Posterior cingulate gyrus (tissue), 11 donors: ENCODE measurements at places on chromosomes 3 and 15.

GRCh38 chr3:54279005-54279583 is 156.7 kb downstream of the CACNA2D3 start:
- no peak for DNase-seq

DNA sequence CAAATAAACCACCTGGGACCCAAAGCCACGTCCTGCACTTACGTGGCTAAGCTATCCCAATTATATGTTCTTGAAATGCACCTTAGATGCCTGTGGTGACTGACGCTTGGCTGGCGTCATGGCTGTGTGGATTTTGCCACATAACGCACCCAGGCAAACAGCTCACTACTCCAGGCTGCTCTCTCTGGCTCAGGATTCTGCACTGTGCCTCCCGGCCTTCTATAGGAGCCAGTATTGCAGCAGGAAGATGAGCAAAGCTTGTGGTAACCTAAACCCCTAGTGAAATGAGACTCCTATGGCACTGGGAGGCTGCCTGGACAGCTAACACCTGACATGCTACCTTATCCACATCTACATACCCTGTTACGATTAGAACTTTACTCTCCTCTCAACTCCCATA is 179.3 kb downstream of the THRB start:
- DNase-seq: no peak

GRCh38 chr3:58585994-58586393 is 8.8 kb upstream of the FAM107A start:
- DNase-seq: no peak

DNA sequence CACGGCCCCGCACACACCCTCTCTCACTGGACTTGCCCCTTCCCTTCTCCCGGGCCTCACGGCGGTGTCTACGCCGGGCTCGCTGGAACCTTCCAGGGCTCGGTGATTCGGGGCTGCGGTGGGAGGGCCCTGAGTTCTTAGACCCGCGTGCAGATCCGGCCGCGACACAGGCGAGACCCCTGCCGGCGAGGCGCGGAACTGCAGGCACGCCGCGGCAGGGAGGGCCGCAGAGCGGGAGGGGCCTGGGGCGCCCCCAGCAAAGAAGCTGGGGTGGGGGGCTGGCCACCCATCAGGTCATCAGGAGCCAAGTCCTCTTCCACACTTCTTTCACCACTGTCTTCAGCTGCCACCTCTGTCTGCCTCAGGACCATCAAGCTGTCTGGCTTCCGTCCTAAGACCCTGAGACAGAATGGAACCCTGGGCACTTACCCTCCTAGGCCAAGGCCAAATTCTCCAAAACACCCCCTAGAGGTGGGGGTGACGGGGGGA is 164.5 kb downstream of the XXYLT1 start:
- peak; percentile 96 for DNase-seq

- no peak for DNase-seq
Measured at GRCh38 chr15:88663141-88663621, 24.4 kb downstream of the ISG20 start.

GRCh38 chr3:185151101-185151963 is 1.5 kb downstream of the C3orf70 start:
- DNase-seq: no peak

DNA sequence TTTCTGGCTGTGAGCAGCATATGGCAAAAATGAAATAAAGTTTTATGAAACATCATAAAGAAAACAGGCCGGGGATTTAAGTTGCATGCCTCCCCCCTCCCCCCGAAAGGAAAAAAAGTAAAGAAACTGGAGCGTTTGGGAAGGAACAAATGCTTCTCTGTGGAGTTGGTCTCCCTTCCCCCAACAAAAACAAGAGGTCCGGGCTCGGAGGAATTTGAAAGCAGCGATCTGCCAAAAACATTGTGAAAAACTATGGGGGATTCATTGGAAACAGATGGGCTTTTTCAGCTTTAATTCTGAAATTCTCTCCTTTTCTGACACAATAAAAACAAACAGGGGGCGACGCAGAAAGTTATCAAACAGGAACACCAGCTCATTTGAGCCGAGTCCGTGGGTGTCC is 17.0 kb downstream of the RGMA start:
- DNase-seq: peak; percentile 27

- DNase-seq: peak; percentile 14
Measured at GRCh38 chr15:63818191-63818590, 15.6 kb downstream of the HERC1 start.

- no peak for DNase-seq
Measured at GRCh38 chr3:17115186-17115585, 230.4 kb downstream of the PLCL2 start.

DNA sequence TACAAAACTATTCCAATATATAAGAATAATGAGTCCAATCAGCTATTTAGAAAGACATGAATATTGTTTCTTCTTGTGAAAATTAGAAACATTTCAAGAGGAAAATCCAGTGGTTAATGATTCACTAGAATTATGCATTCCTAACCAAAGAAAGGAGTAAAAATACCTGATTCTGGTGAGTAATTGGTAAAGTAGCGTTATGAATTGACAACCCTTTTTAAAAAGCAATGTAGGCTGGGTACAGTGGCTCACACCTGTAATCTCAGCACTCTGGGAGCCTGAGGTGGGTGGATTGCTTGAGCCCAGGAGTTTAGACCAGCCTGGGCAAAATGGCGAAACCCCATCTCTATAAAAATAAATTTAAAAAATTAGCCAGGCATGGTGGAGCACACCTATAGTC is 43.3 kb downstream of the TOPAZ1 start:
- DNase-seq: no peak

GRCh38 chr15:81222007-81222406 is 25.3 kb downstream of the IL16 start:
- no peak for DNase-seq

GRCh38 chr3:191484461-191484860 is 23.5 kb downstream of the PYDC2 start:
- no peak for DNase-seq

- DNase-seq: no peak
Measured at GRCh38 chr3:53244271-53244670, 11.6 kb downstream of the TKT start.

DNA sequence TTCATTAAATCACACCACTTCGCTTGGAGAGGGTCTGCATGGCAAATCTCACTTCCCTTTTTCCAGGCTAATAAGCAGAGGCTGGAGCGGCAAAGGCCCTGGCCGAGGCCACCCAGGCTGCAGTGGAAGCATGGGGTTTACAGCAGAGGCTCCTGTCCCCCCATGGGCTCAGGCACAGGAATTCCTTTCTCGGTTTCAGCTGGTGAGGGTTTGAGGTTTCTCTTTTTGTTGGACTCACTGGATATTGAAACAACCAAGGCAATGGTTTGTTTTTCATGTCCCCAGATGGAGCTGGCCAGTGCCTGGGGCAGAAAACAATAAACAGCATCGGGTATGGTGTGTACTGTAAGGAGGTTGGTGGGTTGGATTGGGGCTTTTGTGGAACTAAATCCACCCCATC is 175.6 kb upstream of the RASGRP1 start:
- no peak for DNase-seq

DNA sequence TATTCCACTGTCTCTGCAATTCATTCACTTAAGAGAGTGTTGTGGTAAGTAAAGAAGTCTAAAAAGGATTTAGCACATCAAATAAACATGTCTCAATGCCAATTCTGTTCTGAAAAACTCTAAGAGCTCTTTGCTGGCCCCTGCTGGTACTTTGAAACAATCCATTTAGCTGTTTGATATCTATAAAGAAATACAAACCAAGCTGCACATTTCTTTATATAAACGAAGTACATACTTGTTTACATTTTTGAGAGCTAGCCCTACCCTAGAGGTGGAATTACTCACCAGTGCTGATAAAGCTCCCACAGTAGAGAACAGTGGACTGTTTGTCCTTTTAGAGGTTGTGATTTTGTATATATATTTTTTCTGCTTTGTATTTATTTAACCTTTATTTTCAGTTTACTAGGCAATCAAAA is 75.5 kb downstream of the NEDD4 start:
- no peak for DNase-seq

GRCh38 chr15:67685008-67685599 is 140.2 kb upstream of the SKOR1 start:
- no peak for DNase-seq

DNA sequence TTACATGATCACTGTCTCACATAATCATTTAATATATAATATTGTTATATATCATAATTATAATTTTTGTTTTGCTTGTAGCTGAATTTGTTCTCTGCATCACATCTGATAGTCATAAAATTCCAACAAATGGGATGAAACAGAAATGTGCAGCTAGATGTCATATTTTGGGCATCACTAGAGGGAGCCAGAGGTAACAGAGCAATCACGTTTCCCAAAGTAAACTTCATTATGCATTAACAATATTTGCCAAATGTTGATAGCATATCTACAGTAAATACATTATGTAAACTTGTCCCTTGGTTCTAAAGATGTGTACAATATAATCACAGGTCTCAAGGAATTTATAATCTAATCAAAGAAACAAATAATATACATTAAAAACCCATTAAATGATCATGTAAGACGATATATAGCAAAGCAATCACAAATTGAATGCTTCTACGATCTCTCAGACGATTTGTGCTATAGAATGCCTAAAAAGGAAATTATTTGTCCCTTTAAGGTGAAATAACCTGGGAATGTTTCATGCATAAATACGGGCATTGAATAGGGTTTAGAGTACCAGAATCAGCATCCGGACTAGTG is 234.2 kb upstream of the MCTP2 start:
- no peak for DNase-seq

- no peak for DNase-seq
Measured at GRCh38 chr3:147215660-147216059, 190.7 kb downstream of the ZIC4 start.

GRCh38 chr3:114622001-114622400 is 328.2 kb downstream of the TIGIT start:
- no peak for DNase-seq

- no peak for DNase-seq
Measured at GRCh38 chr15:49644364-49644794, 23.5 kb downstream of the DTWD1 start.

DNA sequence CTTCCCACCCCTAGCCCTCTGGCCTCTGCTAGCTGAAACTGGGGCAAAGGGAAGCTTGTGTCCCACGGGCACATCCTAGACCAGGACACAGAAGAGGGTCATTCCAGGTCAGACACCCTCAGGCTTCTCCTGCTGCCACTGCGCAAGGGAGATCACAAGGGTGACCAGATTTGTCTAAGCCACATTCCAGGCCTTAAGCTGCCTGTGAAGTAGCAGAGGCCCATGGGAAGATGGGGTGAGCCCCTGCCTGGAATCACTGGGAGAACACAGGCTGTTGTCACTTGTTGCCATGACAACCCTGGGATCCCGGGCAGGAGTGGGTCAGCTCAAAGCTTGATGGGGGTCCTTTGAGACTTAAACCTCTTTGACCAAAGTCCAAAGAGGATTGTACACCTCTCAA is 10.8 kb downstream of the STRA6 start:
- DNase-seq: no peak

GRCh38 chr3:130509008-130509407 is 8.0 kb upstream of the COL6A6 start:
- DNase-seq: no peak

DNA sequence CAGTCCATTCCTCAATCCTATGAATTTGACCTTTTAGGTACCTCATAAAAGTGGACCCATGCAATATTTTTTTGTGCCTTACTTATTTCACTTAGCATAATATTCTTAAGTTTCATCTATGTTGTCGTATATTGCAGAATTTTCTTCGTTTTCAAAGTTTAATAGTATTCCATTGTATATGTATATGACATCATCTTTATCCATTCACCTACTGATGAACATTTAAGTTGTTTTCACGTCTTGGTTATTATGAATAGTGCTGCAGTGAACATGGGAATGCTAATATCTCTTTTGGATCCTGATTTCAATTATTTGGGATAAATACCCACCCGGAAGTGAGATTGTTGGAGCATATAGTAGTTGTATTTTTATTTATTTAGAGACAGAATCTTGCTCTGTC is 65.1 kb downstream of the AP4E1 start:
- DNase-seq: no peak

DNA sequence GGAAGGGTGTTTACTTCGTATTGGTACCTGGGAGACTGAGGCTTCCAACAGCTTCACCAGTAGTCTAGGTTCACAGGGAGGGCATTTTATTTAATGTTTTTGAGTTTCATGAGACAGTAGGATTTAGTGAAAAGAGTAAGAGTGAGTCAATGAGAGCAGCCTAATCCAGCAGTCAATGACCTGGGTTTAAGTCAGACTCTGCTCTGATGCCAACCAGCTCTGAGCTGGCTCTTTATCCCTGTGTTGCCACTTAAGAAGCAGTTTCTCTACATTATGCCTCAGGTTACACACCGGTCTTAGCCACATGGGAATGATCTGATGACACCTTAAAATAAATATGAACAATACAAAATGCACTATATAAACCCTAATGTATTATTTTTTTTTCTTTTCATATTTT is 59.4 kb upstream of the KCNMB2 start:
- DNase-seq: no peak

GRCh38 chr3:46482632-46483350 is 15.0 kb upstream of the RTP3 start:
- no peak for DNase-seq

DNA sequence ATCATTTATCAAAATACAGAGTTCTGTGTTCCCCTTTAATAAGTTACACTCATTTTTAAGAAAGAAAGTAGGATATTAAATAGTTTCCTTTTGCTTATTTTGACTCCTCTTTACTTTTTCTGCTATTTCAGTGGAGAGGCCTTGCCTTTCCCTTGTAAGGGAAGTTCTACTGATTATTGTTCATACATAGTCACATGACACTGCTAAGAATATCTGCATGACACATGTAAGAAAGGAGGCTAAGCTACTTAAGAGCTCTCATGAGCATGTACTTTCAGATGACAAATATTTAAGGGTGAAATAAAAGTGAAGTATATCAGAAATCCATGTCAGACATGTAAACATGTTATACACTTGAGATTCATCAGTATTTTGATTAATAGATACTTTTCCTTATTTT is 39.0 kb downstream of the MYRIP start:
- DNase-seq: no peak

DNA sequence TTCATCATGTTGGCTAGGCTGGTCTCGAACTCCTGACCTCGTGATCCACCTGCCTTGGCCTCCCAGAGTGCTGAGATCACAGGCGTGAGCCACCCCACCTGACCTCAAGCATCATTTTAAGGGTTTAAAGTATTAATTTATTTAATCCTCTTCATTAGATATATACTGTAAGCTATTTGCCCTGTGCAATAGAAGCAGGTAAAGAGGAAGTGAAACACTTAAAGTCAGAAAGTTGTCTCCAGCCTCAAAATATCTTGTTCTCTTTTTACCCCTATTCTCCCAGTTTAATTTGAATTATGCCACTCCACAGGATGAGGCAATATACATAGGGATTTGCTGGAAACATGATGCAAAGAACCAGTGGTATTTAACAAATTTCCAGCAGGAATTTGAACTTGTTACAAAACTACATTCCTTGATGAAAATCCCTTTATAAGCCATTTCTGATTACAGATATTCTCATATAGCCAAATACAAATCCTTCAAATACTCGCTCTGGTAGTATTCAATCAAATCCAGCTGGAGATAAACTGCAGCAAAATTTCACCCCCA is 2.0 kb downstream of the NDUFB5 start:
- no peak for DNase-seq

GRCh38 chr3:40753951-40754350 is 229.2 kb downstream of the ZNF621 start:
- peak; percentile 61 for DNase-seq

GRCh38 chr15:70035719-70036077 is 62.0 kb downstream of the TLE3 start:
- DNase-seq: no peak
